ENCODE measurements at places on chromosomes 16 and 17. TPM values are rescaled to one million over a fixed set of nuclear protein-coding genes. Genes with fewer than 3 reads are reported as not detected.
A peak's percentile ranks its signal among the peaks of the same experiment; 100 is the strongest.

CMTM4 gene
- 58.0 TPM for total RNA-seq

DCXR gene
- total RNA-seq = 143 TPM

SCIMP gene
- 24.8 TPM for total RNA-seq

CDH1 gene
- 128 TPM for total RNA-seq

EIF3CL gene
- 25.2 TPM for total RNA-seq

ALDH3A1 gene
- total RNA-seq = 10.5 TPM

ICAM2 gene
- total RNA-seq = 70.5 TPM

DNA sequence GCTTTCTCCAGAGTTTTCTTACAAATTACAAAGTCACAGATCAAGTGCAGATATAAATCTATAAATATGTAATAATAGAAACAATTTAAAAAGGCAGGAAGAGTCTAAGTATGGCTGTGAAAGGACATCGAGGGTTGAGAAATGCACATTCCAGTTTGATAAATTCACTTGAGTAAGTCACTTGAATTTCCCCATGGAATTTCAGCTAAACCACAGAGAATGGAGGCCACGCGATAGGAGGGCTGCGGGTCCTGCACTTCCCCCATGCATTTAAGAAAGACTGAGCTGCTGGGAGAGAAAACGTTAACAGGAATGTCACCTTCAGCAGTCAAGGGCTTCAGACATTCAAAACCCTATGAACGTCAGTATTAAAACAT lies 6.1 kb upstream of the MXRA7 start:
- H3K4me1 ChIP-seq = peaks cover 26% of the 10 kb centered on the region
- no peak overlapping the region for H3K4me3 ChIP-seq
- H3K27me3 ChIP-seq = no peaks in the 10 kb centered on the region
- peak overlapping the region; percentile 78 for H3K27ac ChIP-seq
- peak; percentile 28 for DNase-seq

DNA sequence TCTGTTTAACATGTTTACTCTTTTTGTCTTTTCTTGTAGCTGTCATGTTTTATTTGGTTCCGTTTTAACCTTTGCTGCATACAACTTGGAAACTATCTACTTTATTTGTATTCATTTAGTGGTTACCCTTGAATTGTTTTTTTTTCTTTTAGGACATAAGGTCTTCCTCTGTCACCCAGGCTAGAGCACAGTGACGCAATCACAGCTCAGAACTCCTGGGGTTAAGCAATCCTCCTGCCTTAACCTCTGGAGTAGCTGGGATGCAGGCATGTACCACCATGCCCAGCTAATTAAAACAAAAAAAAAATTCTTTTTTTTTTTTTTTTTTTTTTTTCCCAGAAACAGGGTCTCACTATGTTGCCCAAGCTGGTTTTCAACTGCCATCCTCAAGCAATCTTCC lies 29.8 kb upstream of the USP43 start:
- no peak overlapping the region for H3K4me3 ChIP-seq
- H3K36me3 ChIP-seq = no peaks in the 10 kb centered on the region
- no peaks in the 10 kb centered on the region for H3K4me1 ChIP-seq
- H3K27ac ChIP-seq = no peak overlapping the region
- H3K27me3 ChIP-seq = no peaks in the 10 kb centered on the region
- DNase-seq = no peak

DNA sequence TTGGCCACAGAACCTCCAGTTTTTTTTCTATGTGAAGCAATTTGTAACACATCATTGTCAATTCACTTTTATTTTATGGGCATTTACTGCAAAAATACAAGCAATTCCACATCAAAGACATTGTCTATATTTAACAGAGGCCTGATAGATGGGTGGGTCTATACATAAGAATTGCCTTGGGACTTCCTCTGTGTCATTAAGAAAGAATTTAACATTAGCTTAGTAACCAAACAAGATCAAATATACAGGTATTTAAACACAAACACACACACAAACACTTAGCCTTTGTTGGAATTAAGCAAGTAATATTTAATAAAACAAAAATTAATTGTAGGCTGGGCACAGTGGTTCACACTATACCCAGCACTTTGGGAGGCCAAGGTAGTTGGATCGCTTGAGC lies 4.3 kb upstream of the PITPNC1 start:
- no peaks in the 10 kb centered on the region for H3K36me3 ChIP-seq
- H3K4me3 ChIP-seq = no peak overlapping the region
- H3K27me3 ChIP-seq = no peaks in the 10 kb centered on the region

- no peaks in the 10 kb centered on the region for H3K27me3 ChIP-seq
- no peaks in the 10 kb centered on the region for H3K4me1 ChIP-seq
- H3K27ac ChIP-seq = no peak overlapping the region
- no peak overlapping the region for H3K4me3 ChIP-seq
- no peaks in the 10 kb centered on the region for H3K36me3 ChIP-seq
- no peak for DNase-seq
These were observed 271.3 kb upstream of the CPHXL start for GRCh38 chr16:75997606-75998005.

- no peak overlapping the region for H3K4me3 ChIP-seq
- H3K36me3 ChIP-seq = no peaks in the 10 kb centered on the region
- peaks cover 8% of the 10 kb centered on the region for H3K27me3 ChIP-seq
- no peak for DNase-seq
- H3K27ac ChIP-seq = peak overlapping the region; percentile 77
These were observed 236.1 kb upstream of the CDH5 start for GRCh38 chr16:66130296-66130905.

DNA sequence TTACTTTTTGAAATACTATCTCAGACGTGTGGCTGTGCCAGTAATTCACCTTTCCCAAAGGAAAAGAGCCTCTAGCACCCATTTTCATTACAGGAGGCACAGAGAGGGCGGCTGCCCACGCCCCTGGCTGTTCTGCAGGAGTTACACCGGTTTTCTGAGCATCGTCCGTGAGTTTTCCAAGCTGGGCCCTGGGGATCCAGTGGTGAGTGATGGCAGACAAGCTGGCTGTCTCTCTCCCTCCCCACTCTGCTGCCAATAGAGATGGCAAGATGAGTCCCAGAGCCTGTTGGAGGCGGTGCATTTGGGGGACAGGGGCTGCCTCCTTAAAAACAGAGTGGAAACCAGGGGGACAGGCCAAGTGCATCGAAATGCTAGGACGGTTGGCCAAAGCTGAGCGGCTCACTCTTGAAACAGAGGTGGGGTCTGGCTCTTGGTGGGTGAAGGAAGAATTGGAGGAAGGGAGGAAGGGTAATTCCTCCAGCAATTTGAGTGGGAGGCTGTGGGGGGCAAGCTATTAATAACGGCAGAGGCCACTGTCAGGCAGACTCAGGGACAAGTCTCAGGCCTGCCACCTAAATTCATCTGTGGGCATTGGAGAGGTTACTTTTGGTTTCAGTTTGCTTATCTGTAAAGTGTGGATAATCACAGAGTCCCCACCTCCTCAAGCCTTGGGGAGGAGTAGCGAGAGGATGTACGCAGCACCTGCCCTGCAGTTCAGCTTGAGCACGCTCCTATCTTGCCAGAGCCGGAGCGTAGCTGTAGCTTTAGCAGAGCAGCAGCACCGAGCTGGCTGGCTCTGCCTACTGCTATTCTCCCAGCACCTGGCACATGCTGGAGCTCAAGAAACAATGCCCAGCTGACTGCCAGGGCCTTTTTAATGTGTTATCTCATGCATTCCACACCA lies 7.5 kb upstream of the NOS2 start:
- DNase-seq = no peak
- H3K27ac ChIP-seq = no peak overlapping the region
- no peak overlapping the region for H3K4me3 ChIP-seq
- no peaks in the 10 kb centered on the region for H3K27me3 ChIP-seq
- H3K36me3 ChIP-seq = no peaks in the 10 kb centered on the region
- peaks cover 16% of the 10 kb centered on the region for H3K4me1 ChIP-seq

GRCh38 chr17:79541056-79541850 lies 69.6 kb downstream of the RBFOX3 start:
- H3K27me3 ChIP-seq = peaks cover 17% of the 10 kb centered on the region
- no peak overlapping the region for H3K27ac ChIP-seq
- H3K4me1 ChIP-seq = no peaks in the 10 kb centered on the region
- DNase-seq = no peak
- H3K36me3 ChIP-seq = no peaks in the 10 kb centered on the region

- H3K4me1 ChIP-seq = no peaks in the 10 kb centered on the region
- no peaks in the 10 kb centered on the region for H3K27me3 ChIP-seq
- no peak overlapping the region for H3K4me3 ChIP-seq
- no peaks in the 10 kb centered on the region for H3K36me3 ChIP-seq
- no peak for DNase-seq
These were observed 418.0 kb upstream of the HSBP1 start for GRCh38 chr16:83389751-83390150.

Measured in upper lobe of right lung (tissue), 1 donor.